DMS153 (cell line): ENCODE measurements at places on chromosomes 7 and 10.

DNA sequence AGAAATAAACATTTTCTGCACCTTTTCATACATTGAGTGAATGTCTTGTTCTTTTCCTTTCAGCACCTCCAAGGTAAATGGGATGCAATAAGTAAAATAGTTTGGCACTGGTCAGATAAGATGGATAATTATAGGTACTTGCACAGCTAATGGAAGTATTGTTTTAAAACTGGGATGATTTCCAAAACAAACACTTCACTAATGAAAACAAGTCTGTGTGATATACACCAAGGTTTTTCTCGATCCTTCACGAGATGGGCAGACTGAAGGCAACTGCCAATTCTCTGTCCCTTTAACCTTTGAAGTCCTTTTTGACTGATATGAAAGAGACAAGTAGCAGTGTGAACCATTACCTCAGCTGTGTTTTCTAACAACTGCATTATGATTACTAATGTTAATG, 423.8 kb downstream of the GFRA1 start:
- DNase-seq = no peak

DNA sequence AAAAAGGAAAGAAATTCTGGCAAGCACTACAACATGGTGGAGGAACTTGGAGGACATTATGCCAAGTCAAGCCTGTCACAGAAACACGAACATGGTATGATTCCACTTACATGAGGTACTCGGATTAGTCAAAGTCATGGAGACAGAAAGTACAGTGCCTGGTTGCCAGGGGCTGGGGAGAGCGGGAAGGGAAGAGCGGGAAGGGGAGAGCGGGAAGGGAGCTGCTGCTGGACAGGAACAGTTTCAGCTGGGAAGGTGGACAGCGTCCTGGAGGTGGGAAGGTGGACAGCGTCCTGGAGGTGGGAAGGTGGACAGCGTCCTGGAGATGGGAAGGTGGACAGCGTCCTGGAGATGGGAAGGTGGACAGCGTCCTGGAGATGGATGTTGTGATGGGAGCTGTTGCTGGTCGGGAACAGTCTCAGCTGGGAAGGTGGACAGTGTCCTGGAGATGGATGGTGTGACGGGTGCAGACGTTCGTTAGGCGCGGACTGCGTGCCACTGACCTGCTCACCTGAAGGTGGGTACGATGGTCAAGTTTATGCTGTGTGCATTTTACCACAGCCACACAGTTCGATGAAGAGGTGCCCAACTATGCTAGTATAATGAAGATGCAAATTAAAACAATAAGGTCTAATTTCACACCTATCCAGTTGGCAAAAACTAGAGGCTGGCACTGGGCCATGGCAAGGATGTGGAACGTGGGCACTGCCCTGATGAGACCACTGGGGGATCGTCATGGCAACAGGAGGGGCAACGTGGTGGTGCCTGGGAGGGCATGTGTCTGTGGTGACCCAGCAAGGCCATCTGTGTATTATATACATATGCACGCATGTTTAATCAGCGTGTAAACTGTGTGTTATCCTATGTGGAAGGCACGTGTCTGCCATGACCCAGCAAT, 103.8 kb downstream of the NKX6-2 start:
- no peak for DNase-seq

- DNase-seq = no peak
These were observed 35.5 kb upstream of the KDM7A start for GRCh38 chr7:140212100-140212881.

- DNase-seq = no peak
These were observed 928.0 kb upstream of the ZNF722 start for GRCh38 chr7:63070696-63071095.

DNA sequence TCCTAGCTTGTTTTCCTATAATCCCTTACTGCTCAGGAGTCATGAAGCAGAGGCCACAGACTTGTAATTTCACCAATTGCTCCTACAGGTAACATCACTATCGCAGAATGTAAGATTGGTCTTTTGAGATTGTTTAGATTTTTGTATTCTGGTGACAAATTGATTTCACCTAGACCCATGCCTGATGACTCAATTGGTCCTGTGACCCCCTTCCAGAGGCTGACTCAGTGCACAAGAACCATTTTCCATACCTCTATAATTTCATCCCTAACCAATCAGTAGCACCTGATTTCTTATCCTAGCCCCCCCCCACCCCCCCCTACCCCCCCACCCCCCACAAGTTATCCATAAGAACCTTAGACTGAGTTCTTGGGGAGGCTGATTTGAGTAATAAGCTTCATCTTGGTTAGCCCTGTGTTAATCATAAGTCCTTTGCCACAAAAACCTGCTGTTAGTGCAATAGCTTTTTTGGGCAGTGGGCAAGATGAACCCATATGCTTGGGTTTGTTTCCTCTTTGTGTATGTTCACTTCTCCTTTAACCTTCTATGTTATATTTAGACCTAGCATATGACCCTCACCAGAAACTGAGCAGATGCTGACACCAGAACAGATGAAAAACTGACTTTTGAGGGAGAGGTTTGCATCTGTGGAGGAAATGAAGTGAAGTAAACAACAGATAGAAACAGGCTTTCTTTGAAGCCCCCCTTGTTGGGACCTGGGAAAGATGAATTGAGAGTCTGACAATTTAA, 187.1 kb downstream of the KIF20B start:
- DNase-seq = no peak

DNA sequence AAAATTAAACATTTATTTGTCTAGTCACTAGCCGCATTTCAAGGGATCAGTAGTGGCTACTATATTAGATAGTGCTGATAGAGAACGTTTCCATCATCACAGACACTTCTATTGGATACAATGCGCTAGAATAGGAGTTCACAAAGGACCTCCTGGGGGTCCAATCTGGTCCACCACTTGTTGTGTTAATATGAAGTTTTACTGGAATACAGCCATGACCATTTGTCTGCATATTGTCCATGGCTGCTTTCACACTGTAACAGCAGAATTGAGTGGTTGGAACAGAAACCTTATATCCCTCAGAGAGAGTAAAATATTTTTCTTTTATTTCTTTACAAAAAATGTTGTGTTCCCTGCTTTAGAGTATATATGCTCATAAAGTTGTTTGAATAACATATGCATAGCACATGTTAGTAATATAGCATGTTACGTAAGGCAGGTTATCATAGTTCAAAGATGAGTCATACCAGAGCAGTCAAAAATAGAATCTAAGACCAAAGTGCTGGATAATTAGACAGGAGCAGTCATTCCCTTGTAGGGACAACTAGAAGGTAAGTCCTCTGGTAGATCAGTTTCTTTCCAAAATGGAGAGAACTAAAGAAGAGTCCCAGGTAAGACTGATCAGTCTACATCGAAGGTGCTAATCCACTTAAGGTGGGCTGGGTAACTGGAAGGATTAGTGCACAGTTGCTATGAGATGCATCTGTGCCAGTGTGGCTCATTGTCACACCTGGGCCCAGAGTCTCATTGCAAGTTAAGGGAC, 14.9 kb downstream of the BZW2 start:
- DNase-seq = no peak

- DNase-seq = no peak
These were observed 131.2 kb downstream of the BTAF1 start for GRCh38 chr10:92054807-92055206.

DNA sequence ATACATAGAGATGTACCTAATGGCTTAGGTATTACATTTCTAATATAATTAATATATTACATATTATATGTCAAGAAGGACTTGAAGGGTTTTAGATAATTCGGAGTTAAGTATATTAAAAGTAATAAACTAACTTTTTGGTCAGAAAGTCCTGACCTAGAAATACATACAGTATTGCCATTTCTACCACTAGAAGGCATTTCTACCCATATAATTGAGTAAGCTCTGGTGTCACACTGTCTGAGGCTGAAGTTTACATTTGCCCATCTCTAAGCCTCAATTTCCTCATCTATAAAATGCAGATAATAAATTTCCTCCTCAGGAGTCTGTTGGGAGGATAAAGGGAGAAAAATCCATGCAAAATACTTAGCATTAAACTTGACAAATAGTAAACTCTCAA, 7.1 kb downstream of the FKBP14 start:
- no peak for DNase-seq

DNA sequence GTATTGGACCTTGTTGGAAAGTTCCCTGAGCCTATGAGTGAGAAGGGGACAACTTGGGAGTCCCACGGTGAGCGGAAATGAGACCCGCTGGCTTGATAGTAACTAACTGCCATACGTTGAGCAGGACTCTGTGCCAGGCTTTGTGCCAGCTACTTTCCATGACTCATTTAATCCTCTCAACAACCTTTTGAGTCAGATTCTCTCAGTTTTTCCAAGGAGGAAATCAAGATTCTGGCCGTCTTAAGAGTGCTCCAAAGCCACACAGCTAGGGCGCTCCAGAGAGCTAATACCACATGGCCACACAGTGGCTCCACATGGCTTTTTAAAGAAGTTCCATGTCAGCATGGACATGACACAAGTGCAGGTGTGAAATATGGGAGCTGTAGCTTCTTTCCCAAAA, 55.7 kb downstream of the NOD1 start:
- no peak for DNase-seq

- no peak for DNase-seq
These were observed 45.9 kb upstream of the KLF6 start for GRCh38 chr10:3830946-3831345.

DNA sequence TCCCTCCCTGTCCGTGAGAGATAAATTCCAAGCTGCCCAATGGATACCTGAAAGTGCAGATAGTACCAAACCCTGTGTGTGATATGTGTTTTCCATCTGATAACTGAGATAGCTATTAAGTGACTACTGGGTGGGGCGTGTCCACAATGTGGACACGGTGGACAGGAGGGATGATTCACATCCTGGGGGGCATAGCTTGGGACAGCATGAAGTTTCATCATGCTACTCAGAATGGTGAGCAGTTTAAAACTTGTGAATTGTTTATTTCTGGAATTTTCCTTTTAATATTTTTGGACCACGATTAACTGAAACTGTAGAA, 158.6 kb downstream of the CREB5 start:
- DNase-seq = no peak

GRCh38 chr10:24009115-24009514, 199.8 kb upstream of the KIAA1217 start:
- no peak for DNase-seq

DNA sequence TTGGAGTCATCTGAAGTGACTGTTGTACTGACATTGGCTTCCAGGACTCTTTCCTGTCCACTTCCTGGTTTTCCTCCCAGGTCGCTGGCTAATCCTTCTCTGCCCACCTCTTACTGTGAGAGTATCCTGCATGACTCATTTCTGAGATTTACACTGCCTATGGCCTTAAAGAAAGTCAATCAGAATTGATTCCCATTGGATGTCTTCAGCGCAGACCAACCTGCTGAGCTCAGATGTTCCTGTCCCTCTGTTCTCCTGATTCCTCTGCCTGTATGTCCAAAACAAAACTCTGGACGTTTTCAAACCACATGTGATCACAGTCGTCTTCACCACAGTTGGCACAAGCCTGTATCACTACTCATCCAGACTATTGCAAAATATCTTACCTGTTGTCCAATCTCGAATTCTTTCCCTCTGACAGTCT, 262.1 kb downstream of the CREB5 start:
- DNase-seq = peak; percentile 27

DNA sequence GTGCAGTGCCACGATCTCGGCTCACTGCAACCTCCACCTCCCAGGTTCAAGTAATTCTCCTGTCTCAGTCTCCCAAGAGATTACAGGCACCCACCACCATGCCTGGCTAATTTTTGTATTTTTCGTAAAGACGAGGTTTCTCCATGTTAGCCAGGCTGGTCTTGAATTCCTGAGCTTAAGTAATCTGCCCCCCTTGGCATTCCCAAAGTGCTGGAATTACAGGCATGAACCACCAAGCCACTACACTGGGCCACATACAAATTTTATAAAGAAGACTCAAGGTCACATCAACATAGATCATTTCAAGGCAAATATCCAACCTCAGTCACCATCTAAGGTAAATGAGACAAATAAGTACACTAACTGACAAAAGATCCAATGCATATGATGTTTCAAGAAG, 32.1 kb downstream of the IGF2BP3 start:
- DNase-seq = no peak

GRCh38 chr7:40234666-40235065, 99.9 kb downstream of the SUGCT start:
- no peak for DNase-seq

- no peak for DNase-seq
These were observed 68.3 kb upstream of the DNAJB6 start for GRCh38 chr7:157268540-157268939.

DNA sequence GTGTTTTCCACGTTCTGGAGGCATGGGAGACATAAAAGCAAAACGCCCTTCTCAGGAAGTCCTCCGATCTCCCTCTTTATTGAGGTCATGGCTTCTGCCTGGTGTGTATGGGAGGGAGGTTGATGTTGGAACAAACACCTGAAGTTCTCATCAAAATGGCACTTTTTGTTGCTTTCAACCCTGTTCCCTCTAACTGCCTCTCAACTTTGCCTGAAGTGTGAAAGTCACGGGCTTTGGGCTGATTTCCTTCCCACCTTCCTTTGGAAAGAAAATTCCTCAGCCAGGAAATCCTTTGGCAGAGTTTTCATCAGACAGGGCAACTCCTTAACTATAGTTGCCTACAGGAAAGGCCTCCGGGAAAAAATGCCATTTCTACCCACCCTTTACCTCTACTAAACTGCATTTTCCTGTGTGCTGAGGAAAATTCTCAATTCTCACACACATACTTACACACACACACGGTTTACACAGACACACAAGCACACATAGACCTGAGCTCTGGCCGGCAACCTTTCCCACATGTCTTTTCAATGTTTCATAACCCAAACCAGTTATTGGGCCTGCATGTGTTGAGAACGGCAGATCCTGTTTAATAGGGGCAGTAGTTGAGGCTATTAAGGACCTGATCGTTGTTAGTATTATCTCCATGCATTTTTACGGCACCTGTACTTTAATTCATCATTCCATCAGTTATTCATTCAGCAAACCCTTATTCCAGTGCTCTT, 36.4 kb downstream of the CYP17A1 start:
- DNase-seq = no peak

DNA sequence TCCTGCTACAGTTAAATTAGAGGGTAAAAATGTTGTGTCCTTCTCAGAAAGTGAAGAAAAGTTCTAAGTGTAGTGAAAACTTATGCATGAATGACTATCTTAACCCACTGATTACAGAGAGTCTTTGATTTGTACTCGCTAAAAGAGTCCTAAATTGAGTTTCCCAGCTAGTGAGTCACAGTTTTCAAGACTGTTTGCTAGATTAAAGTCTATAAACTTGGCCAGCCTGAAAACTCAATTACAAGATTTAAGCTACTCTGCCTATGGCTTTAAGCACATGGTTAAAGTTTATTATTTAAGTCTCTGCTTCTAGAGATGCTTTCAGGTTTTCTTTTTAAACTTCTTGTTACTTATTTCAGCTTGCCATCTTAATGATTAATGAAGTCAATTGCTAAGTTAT, 44.4 kb downstream of the MRPS24 start:
- no peak for DNase-seq

DNA sequence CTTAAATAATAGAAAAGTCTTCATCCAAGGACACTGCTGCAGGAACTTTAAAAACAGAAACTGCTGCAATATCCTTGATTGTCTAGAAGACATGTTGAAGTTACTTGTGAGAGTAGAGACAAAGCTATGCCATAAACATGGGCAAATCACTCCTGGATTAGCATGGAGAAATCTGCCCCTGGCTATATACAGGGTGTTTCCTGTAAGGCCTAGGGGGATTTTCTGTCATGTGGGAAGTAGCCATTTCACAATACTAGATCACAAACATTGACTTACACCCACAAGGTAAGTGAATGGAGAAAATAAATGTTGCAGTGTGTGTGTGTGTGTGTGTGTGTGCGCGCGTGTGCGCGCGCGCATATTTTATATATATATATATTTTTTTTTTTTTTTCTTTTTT, 35.2 kb upstream of the PDK4 start:
- no peak for DNase-seq
